ENCODE measurements at places on chromosomes 16 and 17.
A peak's percentile ranks its signal among the peaks of the same experiment; 100 is the strongest.

DNA sequence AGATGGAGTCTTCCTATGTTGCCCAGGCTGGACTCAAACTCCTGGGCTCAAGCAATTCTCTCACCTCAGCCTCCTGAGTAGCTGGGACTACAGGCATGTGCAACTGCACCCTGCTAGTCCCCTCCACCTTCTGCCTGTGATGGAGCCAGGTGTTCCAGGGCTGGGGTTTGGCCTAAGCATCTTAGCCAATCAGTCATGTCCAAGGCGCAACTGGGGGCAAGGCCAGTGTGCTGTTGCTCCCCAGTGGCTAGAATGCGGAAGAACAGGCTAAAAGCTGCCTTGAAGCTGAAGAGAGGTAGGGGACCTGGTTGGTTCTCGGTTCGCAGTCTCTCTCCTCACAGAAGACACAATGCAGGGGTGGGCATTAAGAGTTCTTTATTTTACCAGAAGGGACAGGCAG is 18.6 kb downstream of the FLOT2 start:
- DNase-seq = no peak

DNA sequence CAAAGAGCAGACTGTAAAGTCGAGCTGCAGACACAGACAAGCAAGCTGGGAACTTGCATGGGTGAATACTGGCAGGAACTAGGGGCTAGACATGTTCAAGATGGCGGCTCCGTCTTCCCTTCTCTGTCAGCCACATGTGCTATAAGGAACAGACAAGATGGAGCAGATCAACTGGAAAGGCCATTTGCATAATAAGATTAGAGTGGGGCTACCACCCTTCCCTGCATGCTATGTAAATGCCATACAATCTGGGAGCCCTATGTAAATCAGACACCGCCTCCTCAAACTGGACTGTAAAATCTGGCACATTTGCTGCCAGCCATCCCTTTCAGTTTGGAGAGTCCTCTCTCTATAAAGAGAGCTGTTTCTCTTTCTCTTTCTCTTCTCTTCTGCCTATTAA is 640.1 kb upstream of the CDH8 start:
- DNase-seq = no peak

DNA sequence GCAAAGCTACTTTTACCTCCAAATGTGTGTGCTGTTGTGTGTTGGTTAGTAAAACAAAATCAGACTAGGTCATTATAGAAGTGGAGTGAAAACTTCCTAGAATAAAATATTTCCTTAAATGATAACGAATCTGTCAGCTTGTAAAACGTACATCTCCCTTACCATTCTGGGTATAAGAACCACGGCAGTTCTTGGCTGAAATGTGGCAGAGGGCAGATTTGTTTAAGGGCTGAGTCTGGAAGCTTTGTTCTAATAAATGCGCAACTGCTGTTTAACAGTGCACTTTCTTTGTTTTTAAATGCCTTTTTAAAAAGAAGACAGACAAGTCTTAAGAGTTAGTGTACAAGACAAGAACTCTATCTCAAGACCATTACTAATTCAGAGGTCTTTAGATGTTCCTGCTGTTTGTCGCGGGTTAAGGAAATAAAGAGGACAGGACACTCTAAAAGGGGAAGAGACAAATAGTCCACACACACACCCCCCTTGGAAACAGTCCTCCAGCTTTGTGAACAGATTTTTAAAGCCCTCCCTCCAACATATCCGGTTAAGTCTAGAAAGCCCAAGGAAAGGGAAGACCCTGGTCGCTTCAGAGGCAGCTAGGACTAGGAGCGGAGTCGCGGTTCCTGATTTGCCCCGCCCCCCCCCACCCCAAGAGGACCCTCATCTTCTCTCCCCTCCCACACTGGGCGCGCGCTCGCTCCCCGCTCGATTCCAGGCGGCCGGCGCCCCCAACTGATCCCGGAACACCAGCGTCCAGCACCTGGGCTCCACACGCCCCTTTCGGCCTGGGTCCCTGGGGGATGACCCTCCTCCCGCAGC is 658 bp downstream of the SYNRG start:
- no peak for DNase-seq

DNA sequence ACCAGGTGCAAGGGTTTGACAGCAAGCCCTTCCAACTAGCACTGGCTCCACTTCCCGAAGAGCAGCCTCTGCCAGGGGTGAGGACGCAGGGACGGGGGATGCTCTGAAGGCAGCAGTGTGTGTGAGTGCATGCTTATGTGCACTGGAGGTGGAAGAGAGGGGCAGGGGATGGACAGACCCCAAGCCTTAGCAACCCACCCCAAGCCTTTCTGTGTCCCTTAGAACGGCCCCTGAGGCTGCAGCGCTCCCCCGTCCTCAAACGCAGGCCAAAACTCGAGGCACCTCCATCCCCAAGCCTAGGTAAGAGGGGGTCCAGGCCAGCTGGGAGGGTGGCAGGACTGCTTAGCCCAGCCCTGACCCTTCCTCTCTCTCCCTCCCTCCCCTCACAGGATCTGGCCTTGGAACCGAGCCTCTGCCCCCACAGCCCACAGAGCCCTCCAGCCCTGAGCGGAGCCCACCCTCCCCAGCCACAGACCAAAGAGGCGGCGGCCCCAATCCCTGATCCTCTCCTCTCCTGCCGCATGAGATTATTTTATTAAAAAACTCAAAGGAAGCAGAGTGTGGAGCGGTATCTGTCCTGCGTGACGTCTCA is 2.9 kb downstream of the ACD start:
- DNase-seq = no peak

GRCh38 chr16:27387724-27388123 is 14.2 kb upstream of the IL21R start:
- no peak for DNase-seq

GRCh38 chr17:80802626-80803450 is 188.8 kb upstream of the CHMP6 start:
- DNase-seq = no peak

GRCh38 chr17:44830359-44831288 is 537 bp upstream of the GJC1 start:
- DNase-seq = no peak

DNA sequence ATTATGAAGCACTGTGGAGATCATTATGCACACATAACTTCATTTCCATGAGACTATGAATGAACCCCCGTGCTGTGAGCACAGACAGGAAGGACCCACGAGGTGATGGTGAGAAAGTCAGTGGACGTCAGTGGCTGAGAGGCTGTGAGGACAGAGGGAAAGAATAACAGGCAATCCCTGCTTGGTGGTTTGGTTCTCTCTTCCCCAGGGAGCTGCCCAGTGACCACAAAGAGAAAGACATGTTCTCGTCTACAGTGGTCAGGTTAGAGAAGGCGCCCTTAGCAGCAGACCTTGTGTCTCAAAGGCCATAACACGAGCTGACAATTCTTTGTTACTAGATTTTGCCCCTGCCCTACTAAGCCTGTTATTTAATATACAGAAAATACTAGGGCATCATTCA is 609.2 kb downstream of the TOX3 start:
- no peak for DNase-seq

DNA sequence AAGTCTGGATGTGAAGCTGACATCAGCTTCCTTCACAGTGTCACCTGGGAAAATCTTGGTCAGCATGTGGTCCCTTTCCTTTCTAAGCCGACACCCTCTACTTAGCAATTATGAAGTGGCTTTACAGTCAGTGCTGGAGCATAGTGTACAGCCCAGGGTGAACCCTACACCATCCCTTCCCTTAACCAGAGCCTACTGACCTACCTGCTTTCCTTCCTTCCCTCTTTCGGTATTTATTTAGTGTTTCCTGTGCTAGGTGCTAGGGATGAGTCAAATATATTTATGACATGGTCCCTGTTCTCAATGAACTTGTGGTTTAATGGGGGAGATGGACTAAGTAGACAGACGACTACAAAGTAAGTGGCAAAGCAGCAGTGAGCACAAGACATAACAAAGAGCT is 77.5 kb downstream of the CDK5R1 start:
- no peak for DNase-seq

GRCh38 chr17:36773039-36773438 is 164.2 kb upstream of the LHX1 start:
- no peak for DNase-seq

GRCh38 chr16:58026705-58027160 is 1.2 kb downstream of the MMP15 start:
- DNase-seq = no peak

DNA sequence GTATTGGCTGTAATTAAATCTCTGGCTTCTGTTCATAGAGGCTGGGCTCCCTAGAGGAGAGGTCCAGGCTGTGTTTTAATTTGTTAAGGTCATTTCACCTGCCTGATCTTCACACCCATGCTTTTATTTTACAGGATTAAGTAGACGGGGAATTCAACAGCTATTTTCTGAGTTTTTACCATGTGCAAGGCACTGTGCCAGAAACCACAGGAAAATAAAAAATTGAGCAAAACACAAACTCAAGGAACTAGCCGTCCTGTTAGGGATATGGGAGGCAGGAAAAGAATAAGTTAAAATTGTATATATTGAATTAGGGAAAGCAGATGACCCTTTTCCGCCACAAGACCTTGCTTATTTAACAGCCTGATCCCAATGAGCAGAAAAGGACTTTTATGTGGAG is 29.1 kb downstream of the HS3ST3A1 start:
- DNase-seq = no peak

DNA sequence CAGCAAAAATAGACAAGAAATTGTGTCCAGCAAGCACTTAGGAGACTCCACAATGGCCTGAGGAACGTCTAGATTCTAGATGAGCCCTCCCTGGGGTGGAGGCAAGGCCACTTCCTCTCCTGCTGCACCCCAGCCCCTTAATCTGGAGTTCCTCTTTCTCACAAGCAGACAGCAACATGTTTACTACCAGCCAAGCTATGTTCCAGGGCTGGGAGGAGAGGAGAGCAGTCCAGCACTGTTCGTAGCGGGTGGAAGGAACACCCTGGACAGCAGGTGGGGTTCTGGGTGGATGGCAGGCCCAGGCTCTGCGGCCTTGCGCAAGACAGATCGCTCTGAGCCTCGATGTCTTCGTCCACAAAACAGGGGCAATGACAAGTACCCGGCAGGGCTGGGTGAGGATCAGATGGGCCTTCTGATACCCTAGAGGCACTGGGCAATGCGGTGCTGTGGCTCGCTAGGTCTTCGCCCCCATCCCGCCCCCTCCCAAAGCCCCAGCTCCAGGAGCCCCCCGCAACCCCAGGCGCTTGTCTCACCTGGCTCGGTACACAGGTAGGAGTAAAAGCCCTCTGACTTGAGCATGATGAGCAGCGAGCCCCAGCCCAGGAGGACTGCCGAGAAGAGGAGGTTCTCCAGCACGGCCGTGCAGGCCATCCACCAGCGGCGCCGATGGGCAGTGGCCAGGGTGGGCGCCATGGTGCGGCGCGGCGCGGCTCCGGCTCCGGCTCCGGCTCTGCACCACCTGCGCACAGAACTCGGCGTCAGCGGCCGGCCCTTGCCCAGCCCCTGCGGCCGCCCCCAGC is 1.3 kb downstream of the SLC43A2 start:
- no peak for DNase-seq

- DNase-seq = no peak
Observed at GRCh38 chr17:19325542-19325941, 37.0 kb downstream of the B9D1 start.

DNA sequence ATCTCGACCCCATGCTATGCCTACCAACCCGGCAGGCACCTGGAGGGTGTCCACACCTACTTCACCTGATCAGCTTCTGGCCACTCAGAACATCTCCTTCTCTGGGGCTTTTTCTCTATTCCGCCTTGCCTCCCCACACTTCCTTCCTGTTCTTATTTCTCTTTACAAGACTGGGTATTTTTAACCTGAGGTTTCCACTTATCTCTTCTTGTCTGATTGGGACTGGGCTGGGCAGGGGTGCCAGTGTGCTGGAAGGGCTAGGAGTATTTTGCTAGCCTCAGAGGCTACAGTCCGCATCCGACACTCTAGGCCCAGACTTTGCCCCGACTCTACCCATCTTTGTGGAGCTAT is 26.2 kb upstream of the ZNF652 start:
- no peak for DNase-seq

DNA sequence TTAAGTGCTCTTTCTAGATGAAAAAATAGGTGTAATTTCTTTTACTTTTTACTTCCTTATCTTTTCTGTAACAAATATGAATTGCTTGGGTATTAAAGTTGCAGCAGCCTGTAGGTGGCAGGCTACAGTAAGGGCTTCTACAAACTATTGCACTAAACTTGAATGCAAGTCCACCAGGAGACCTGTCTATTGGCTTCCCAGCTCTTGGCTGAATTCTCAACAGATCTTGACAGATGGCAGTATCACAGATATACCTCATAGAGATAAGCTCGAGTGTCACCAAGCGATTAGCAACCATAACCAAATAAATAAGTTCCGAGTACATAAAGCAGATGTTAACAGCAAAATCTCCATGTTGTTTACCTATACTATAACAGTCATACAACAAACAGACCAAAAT is 5.9 kb downstream of the BBS2 start:
- peak; percentile 15 for DNase-seq

DNA sequence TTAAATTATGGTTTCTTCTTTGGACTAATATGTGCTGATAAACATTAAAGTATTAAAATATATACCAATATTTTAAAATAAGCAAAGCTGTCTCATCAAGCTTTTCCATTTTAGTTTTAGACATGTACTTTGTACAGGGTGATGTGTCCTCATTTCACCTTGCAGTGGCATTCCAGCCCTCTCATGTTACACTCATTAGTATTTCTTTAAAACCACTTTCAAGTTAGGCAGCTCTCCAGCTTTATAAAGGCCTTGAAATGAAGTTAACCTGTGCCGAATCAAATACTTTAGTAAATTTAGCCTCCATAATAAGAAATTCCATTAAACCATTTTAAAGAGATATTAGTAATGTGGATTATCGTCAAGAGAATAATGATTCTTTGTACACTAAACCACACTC is 107.6 kb upstream of the HLF start:
- no peak for DNase-seq

- DNase-seq = no peak
Observed at GRCh38 chr17:78133179-78133951, 2.8 kb downstream of the TMC8 start.

DNA sequence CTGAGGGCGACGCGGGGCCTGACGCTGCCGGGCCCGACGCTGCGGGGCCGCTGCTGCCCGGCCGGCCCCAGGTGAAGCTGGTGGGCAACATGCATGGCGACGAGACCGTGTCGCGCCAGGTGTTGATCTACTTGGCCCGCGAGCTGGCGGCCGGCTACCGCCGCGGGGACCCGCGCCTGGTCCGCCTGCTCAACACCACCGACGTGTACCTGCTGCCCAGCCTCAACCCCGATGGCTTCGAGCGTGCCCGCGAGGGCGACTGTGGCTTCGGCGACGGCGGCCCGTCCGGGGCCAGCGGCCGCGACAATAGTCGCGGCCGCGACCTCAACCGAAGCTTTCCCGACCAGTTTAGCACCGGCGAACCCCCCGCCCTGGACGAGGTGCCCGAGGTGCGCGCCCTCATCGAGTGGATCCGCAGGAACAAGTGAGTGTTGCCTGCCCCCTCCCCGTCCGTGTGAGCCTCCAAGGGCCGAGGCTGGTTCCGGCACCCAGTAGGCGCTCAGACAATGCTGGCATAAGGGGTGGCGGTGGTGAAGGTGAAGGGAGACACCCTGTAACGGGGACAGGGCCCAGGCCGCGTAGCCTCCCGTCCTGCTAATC is 676 bp downstream of the CPD start:
- DNase-seq = no peak

GRCh38 chr16:5016967-5017677 is 16.6 kb downstream of the NAGPA start:
- no peak for DNase-seq

Data from activated T-cell treated with anti-CD3 and anti-CD28 coated beads for 24 hours (primary cell).